ENCODE measurements at places on chromosomes 13 and 19. TPM values are rescaled to one million over a fixed set of nuclear protein-coding genes. Genes with fewer than 3 reads are reported as not detected.

- no peaks in the 10 kb centered on the region for H3K27me3 ChIP-seq
- no peak for DNase-seq
- H3K27ac ChIP-seq, result no peak overlapping the region
- H3K4me3 ChIP-seq, result no peak overlapping the region
- H3K36me3 ChIP-seq, result no peaks in the 10 kb centered on the region
These were observed 155.5 kb upstream of the STARD13 start for GRCh38 chr13:33441015-33441414.

- peaks cover 39% of the 10 kb centered on the region for H3K4me1 ChIP-seq
- peaks cover 6% of the 10 kb centered on the region for H3K27me3 ChIP-seq
- H3K36me3 ChIP-seq, result no peaks in the 10 kb centered on the region
- DNase-seq, result no peak
- H3K4me3 ChIP-seq, result no peak overlapping the region
These were observed 25.0 kb downstream of the SERP2 start for GRCh38 chr13:44398606-44399005.

DNA sequence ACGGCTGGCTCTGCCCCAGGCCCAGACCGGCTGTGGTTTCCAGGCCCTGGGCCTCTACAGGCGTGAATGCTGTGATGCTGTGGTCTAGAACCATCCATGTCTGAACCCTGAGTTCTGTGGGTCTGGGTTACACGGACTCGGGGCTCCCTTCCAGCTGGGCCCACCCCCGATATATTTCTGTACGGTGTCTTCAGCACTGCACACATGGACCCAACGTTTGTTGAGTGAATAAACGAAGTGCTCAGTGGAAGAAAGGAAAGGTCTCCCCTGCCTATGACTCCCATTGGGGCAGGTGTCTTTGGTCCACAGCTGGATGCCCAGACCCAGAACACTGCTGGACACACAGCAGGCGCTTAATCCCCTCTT, 6.7 kb downstream of the TEKTIP1 start:
- peaks cover 3% of the 10 kb centered on the region for H3K36me3 ChIP-seq
- no peak overlapping the region for H3K27ac ChIP-seq
- DNase-seq, result no peak
- no peaks in the 10 kb centered on the region for H3K27me3 ChIP-seq
- H3K4me1 ChIP-seq, result no peaks in the 10 kb centered on the region

DNA sequence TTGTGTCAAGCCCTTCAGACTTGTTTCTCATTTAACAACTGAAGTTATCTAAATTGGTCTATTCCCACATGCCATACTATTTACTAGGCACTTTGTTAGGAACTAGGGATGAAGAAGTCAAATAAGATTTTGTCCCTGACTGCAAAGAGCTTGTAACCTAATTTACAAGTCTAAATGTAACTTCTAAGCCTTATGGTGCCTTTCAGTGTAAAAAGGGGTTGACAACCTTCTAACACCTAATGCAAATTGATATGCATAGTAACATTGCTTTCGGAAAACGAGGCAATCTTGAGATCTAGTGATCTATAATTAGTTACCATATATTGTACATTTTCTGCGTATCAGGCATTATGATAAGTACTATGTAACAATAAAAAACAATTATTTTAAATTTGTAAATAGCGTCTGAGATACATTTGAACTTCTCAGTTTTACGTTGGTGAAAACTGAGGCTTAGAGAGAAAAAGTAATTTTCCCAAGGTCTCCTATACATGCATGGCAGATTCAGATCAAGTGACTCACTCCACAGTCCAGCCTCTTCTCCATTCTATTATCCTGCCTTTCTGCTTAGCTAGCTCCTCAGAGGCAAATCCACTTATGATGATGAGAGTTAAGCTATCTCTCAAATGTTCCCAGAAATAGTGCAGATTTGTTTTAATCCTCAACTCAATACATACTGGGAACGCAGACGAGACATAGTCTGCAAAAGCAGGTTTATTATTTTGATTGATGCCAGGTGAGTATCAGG, 764.9 kb upstream of the SLITRK5 start:
- no peaks in the 10 kb centered on the region for H3K36me3 ChIP-seq
- no peak for DNase-seq
- no peaks in the 10 kb centered on the region for H3K27me3 ChIP-seq
- H3K4me1 ChIP-seq, result no peaks in the 10 kb centered on the region
- no peak overlapping the region for H3K4me3 ChIP-seq
- no peak overlapping the region for H3K27ac ChIP-seq

- H3K36me3 ChIP-seq, result peaks cover 9% of the 10 kb centered on the region
- DNase-seq, result no peak
- no peaks in the 10 kb centered on the region for H3K27me3 ChIP-seq
- H3K27ac ChIP-seq, result peak overlapping the region; percentile 99
- peak overlapping the region; percentile 95 for H3K4me3 ChIP-seq
- peaks cover 38% of the 10 kb centered on the region for H3K4me1 ChIP-seq
These were observed 140 bp downstream of the PLEKHJ1 start for GRCh38 chr19:2236064-2236313.

GRCh38 chr13:70191034-70191433, 82.8 kb upstream of the KLHL1 start:
- no peak overlapping the region for H3K4me3 ChIP-seq
- no peak for DNase-seq

Gene CLN5
- total RNA-seq, result 21.4 TPM

- H3K27ac ChIP-seq, result no peak overlapping the region
- peaks cover 11% of the 10 kb centered on the region for H3K36me3 ChIP-seq
- no peak for DNase-seq
These were observed 29.6 kb downstream of the IRS2 start for GRCh38 chr13:109756778-109757177.

DNA sequence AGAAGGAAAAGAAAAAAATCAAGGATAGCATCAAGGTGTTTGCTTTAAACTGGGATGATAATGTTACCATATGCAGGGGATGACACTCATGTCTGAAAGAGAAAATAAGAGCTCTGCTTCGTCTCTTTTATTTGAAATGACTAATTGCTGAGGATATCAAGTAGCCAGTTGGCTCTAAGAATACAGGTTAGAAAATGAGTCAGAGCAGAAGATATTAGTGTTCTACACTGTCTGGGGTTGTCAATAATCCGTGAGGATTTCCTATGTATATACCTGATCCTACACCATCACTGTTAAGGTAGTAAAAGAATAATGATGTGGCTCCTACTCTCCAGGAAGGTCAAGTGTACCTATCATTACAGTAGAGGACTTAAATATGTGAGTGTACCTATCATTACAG, 562.5 kb downstream of the GPC6 start:
- H3K27me3 ChIP-seq, result no peaks in the 10 kb centered on the region
- H3K27ac ChIP-seq, result no peak overlapping the region
- peaks cover 21% of the 10 kb centered on the region for H3K4me1 ChIP-seq
- H3K4me3 ChIP-seq, result no peak overlapping the region

DNA sequence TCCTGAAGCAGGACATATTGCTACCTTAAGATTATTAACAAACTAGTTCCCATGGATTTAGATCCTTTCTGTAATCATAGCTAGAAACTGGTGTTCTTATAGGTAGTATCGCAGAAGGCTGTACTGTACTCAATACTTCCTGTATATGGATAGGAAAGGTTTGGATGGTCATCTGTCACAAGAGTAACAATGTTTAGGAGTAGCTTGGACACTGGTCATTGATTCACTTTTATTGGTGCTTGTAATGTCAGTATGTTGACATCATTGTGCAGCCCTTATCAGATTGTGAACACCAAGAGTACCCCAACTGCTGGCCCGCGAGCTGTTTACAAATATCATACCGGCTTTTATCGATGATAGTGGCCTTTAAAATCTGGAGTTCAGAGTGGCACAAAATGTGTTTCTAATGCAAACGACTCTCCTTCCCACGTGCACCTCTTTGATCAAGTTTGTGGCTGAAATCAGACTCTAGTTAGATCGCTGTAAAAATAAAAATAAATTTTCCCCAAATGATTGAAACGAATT, 605 bp upstream of the CDK8 start:
- H3K4me1 ChIP-seq, result peaks cover 32% of the 10 kb centered on the region
- no peaks in the 10 kb centered on the region for H3K36me3 ChIP-seq
- peak overlapping the region; percentile 94 for H3K4me3 ChIP-seq
- peak overlapping the region; percentile 92 for H3K27ac ChIP-seq
- no peaks in the 10 kb centered on the region for H3K27me3 ChIP-seq

- H3K27ac ChIP-seq, result no peak overlapping the region
- H3K36me3 ChIP-seq, result peaks cover 2% of the 10 kb centered on the region
- no peak for DNase-seq
- H3K27me3 ChIP-seq, result no peaks in the 10 kb centered on the region
- no peak overlapping the region for H3K4me3 ChIP-seq
These were observed 80.1 kb downstream of the DACH1 start for GRCh38 chr13:71786875-71787274.

DNA sequence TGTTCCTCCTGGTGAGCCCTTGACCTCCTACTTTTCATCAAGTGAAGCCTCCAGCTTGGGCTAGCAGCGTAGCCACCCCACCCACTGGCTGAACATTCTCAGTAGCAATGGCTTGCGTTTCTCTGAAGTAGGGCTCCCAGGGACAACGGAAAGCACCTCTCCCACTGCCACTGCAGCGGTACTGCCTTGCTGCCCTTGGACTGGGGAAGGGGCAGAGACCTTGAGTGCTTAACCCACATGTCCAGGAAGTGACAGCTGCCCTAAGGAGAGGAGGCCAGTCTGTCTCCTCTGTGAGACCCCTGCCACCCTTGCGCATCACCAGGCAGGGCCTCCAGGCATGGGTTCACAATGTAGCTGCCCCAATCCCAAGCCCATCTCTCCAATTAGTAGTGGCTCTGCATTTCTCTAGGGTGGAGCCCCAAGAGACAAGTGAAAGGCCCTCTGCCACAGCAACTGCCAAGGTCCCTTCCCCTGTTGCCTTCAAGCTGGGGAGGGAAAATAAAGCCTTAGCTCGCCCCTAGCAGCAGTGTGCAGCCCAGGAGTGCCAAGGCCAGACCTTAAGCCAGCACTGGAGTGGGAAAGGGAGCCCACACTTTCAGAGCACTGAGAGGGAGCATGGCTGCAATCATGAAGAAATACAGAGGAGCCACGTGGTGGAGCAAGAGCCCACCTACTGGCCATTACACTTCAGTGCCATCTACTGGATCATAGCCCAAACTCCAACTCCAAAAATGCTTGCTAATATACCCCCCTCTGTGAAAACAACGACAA, 175.9 kb upstream of the TRPC4 start:
- H3K4me1 ChIP-seq, result no peaks in the 10 kb centered on the region
- H3K27me3 ChIP-seq, result no peaks in the 10 kb centered on the region
- no peak overlapping the region for H3K27ac ChIP-seq
- H3K36me3 ChIP-seq, result peaks cover 8% of the 10 kb centered on the region

Data from progenitor cell of endocrine pancreas (in vitro differentiated cells).